ENCODE measurements at places on chromosomes 3 and 15.

DNA sequence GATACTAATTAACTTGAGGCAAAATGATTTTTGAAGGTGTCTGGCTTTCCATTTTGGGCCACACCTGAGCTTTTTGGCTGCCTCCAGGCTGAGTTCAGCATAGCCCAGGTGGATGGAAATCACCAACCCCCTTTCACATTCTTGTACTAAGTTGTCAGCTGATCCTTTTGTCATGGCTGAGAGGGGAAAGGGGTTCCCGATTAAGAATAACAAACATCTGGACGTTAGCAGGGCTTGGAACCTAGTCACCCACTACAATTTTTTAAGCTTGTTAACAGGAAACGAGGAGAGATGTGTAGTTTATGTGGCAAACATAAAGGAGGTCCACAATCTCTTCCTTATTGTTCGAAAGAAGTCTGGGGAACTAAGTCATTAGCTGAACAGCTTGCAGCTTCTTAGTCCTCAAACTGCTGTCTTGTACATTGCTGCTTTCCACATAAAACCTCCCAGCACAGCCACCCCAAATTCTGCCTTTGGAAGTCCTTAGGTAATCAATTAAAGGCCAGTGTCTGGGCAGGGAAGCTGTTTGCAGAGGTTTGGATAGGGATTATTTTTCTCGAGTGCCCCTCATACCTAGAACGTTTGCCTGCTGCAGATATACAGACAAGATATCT is 5.0 kb downstream of the NR2F2 start:
- no peak for DNase-seq

DNA sequence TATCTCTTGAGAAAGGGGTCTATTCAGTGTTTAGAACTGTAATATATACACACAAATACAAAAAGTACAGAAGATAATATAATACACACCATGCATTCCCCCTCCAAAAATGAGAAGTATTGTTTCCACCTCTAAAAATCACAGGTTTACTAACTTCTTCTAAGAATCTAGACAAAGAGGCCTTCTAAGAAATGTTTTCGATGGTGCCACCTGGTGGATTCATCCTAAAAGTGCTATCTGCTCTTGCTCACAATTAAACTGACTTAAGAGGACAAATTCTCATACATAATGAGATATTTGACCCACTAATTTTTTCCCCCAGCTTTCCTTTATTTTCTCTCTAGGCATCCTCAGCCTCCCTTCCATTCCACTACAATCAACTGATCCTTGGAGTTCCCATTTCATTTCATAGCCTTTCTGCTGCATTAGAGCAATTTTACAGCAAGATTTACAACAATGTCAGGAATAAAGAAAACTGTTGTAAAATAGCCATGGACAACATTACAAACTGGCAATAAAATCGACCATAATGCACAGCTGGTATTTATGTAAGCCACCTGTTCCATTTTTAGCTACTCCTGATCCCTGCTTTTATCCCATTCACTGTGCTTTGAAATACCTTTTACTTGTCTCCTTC is 124.6 kb downstream of the ARRDC4 start:
- DNase-seq = no peak

DNA sequence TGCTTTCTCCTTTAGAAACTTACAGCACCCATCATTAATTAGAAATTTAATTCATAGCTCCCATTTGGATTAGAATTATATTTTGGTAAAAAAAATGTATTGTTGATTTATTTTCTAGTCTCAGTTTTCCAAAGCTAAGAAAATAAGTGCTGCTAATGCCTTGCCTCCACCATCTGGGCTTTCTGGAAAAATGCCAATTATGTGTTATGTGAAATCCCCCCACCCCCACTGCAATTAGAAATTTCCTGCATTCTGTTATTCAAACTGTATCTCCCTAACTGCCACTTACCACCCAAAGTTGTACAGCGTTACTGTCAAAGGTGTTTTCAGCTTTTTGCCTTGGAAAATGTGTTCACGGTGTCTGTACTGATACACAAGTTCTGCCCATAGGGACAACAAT is 617.2 kb upstream of the UBE2E2 start:
- no peak for DNase-seq

DNA sequence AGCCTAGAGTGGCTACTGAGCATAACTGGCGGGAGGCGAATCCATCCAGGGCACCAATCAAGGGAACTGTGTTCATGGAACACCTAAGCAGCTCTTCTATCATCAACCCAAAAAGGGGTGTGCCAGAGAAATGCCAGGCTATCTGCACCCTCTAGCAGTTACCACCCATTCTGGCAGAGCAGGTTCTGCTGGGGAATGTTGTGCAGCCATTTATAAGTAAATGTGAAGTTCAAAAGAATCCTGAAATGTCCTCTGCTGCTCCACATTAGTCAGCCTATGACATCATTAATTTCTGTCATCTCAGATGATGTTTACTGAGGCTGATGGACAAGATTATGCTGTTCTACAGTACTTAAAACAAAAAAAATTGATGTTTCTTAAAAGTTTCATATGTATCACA is 7.7 kb downstream of the SKIC8 start:
- DNase-seq = no peak

DNA sequence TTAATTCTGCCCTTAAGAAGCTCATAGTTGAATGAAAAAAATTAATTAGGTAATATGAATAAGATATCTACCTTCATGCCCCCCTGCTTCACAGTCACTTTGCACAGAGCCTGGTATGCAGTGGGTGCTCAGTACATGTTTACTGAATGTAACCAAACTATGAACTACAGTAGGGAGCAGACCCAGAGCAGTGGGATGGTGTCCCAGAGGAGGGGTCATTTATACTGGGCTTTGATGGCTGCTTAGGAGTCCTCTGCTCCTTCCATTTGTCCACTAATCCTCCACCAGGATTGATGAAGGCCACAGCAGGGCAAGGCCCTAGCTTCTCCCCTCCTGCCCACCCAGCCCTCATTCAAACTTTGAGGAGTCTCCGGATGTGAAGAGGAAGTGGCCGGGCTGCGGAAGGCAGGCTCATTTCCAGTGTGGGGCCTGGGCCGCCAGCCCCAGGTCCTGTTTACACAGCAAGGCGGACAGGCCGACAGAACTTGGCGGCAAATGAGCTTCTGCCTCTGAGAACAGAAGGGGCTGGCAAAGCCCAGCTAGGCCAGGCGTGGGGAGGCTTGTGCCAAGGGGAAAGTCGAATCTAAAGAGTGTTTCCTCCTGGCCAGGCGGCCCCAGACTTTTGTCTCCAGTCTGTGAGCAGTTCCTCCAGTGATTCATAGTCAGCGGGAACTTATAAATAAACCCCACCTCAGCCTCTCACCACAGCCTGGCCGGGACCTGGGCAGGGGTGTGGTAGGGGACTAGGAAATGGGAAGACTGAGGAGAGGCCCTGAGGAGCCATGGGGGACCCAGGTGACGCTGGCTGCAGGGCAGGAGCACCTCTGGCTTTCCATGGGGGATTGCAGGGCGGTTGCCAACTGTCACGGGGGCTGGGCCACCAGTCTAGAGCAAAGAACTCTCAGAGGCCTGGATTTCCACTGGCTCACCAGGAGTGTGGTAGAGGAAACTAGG is 51.6 kb upstream of the LCTL start:
- no peak for DNase-seq

- no peak for DNase-seq
Observed at GRCh38 chr3:23389686-23390085, 186.6 kb downstream of the UBE2E2 start.

DNA sequence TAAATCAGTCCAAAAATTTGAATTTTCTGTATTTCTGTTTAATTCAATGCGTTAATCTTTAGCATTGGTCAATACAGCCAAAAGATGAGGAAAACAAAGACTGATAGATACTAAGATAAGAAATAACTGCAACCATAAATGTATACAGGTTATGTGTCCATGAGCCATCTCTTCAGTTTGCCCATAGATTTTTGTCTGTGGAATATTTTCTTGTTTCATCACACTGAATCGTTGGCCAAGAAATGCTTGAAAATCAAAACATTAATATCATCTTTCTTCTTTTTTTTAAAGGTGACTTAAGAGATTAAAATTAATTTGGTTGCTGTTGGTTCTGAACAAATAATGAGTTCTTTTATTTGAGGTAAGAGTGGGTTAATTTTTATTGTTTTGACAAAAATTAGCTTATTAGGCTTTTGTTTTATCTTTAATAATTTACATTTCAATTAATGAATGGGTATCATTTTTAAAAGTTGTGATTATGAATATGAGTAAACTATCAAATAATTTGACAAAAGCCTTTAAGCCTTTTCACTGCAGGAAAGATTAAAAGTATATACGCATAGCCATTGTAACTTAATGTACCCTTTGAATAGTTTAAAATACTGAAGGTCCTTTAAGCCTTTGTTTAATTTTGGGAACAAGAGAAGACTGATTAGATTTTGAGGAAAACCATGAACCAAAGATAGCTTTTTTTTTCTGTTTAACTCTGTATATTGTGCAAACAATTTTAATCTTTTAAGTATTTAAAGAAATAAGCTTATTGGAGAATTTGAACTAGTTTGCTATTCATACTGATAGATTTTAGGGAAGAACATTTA is 14.7 kb upstream of the CHD2 start:
- DNase-seq = no peak

GRCh38 chr3:13166243-13167063 is 93.2 kb upstream of the IQSEC1 start:
- DNase-seq = no peak

DNA sequence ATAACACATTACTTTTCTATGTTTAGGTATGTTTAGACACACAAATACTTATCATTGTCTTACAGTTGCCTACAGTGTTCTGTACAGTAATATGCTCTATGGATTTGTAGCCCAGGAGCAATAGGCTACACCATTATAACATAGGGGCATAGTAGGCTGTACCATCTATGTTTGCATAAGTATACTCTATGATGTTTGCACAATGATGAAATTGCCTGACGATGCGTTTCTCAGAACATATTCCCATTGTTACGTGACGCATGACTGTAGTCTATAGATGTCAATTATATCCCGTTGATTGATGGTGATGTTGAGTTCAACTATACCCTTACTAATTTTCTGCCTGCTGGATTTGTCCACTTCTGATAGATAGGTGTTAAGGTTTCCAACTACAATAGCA is 139.4 kb upstream of the PFN2 start:
- DNase-seq = no peak

GRCh38 chr15:32981536-32981935 is 213.0 kb downstream of the FMN1 start:
- no peak for DNase-seq

GRCh38 chr3:55765906-55766701 is 279.0 kb upstream of the WNT5A start:
- no peak for DNase-seq

DNA sequence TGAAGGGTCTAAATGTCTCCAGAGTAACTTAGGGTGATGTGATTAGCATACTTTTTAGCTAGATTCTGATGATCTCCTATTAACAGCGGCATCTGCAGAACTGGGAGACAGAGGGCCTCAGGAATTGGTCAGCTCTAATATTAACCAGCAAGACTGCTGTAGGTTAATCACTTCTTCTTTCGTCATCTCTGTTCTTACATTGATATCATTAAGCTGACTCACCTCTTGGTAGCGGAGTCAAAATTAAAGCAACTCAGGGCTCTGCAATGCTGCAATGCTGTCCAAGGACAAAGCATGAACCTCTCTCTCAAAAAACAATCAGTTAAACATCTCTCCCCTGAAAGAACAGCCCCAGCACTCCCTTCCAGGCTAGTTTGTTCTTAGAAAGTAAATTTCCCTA is 57.5 kb upstream of the TRA2B start:
- no peak for DNase-seq

GRCh38 chr3:156551746-156552145 is 3.2 kb downstream of the SSR3 start:
- DNase-seq = no peak

DNA sequence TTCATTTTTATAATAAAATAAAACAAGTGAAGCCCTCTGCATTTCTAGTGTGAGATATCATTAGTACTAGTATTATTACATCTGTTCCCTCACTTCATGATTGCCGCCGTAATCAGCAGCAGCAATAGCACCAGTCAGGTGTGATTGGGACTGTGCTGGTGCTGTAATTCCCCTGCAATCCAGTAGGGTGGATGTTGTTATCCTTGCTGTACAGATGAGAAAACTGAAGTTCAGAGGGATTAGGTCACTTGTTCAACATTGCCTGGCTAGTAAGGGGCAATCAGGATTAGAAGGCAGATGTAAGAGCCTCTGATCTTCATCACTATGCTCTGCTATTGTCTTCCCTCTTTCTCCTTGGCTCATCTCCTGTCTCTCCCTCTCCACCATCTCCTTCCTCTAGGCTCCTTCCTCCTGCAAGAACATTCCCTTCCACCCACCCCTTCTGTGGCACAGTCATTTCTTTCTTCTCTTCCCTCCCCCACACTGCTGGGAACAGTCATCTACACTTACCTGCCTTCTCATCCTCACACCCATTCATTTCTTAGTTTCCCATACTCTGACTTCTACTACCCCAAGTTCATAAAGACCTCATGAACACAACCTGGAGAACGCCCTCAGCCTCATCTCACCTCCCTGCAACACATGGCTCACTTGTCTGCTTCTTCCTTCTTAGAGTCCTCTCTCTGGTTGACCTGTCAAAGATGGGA is 29.7 kb downstream of the CRYGS start:
- no peak for DNase-seq

- no peak for DNase-seq
Observed at GRCh38 chr15:101213570-101213969, 38.3 kb downstream of the CHSY1 start.

DNA sequence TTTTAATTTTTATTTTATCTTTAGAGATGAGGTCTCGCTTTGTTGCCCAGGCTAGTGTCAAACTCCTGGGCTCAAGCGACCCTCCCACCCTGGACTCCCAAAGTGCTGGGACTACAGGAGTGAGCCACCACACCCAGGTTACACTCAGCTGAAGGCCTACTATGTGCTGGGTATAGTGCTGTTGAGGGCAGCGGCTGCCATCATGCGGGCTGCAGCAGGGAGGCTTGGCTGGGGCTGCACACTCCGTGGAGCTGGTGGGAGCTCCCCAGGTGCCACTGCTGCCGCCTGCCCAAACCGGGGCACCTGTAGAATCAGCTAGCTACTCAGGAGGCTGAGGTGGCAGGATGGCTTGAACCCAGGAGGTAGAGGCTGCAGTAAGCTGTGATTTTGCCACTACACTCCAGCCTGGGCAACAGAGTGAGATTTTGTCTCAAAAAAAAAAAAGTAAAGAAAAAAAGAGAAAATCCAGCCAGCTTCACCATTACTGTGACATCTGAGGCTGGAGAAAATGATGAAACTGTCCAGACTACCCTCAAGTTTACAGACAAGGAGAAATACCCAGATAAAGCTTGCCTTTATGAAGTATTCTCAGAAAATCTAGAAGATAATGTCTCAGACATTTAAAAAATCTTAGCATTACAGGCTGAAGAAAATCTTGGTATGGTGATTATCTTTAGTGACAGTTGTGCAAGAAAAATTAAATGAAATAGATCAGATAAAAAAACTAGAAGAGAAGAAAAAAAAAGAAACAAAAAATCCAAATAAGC is 42.1 kb downstream of the CRABP1 start:
- no peak for DNase-seq
